ENCODE measurements at places on chromosomes 5 and 9.

- peak; percentile 81 for DNase-seq
These were observed 35.9 kb upstream of the HSPA9 start for GRCh38 chr5:138610918-138611677.

GRCh38 chr9:12439267-12439666, 253.9 kb upstream of the TYRP1 start:
- DNase-seq: no peak

DNA sequence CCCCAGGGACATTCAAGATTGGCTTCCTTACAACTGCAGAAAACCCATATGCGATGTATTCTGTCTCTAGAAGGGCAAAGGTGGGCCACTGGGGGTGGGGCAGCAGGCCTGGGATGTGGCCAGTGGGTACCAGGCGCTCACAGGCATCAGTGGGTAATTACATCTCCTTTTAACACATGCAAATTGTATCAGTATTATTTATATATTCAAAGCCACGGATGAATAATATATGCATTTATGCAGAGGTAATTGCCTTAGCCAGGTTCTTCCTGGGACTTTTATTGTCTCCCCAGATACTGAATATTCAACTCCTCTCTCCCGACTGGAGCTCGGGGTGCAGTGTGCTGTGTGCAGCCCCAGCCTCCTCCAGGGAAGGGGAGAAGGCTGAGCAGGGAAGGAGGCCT, 109.4 kb upstream of the MVB12B start:
- DNase-seq: no peak

GRCh38 chr5:159905496-159905895, 10.8 kb upstream of the ADRA1B start:
- no peak for DNase-seq

- DNase-seq: no peak
These were observed 212.9 kb downstream of the C9orf50 start for GRCh38 chr9:129407905-129408452.

- DNase-seq: peak; percentile 51
These were observed 511 bp downstream of the ARL15 start for GRCh38 chr5:54309691-54310432.

DNA sequence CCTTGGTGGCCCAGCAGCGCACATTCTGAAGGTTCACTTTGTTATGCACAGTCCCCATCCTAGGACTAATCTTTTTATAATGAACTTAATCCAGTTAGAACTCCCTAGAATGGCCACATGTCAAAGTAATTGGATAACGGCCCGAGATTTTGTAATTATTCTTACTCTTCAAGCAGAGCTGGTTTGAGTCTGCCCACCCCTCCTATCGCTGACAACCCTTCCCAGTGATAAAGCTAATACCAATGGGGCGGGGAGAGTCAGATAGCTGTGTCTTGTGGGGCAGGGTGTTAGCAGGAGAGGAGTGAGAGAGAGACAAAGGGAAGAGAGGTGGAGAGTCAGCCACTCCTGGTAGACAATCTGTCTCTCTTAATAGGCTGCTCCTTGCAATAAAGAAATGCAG, 356.9 kb downstream of the SLIT3 start:
- DNase-seq: no peak

- no peak for DNase-seq
These were observed 7.9 kb downstream of the SLC6A3 start for GRCh38 chr5:1437226-1437829.

DNA sequence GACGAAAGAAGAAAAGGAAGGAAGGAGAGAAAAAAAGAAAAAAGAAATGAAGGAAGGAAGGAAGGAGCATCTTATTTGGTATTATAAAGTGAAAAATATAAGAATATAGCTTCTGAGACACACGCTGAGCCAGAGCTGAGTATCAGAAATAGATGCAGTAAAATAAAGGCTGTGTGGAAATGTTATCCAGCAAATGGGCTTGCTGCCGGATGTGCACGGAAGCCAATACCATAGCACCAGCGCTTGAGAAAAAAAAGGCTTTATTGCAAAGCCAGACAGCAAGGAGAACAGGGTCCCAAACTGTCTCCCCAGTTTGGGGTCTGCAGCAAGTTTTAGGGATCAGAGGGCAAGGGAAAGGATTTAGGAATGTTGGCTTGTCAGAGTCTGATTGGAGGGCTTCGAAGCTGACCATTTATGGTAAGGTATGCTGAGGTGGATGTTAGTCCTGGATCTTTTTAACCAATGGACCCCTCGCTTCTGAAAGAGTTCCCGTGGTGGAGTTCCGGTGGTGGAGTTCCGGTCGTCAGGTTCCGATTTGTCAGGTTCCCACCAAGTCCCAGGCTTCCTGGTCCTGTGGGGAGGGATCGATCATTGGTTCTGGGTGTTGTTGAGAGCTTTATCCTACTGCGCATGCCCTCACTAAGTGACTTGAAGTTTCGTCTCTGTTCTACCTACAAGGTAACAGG, 70.4 kb downstream of the SFXN1 start:
- no peak for DNase-seq

GRCh38 chr9:34252670-34253459, 74.0 kb downstream of the UBAP1 start:
- peak; percentile 55 for DNase-seq

DNA sequence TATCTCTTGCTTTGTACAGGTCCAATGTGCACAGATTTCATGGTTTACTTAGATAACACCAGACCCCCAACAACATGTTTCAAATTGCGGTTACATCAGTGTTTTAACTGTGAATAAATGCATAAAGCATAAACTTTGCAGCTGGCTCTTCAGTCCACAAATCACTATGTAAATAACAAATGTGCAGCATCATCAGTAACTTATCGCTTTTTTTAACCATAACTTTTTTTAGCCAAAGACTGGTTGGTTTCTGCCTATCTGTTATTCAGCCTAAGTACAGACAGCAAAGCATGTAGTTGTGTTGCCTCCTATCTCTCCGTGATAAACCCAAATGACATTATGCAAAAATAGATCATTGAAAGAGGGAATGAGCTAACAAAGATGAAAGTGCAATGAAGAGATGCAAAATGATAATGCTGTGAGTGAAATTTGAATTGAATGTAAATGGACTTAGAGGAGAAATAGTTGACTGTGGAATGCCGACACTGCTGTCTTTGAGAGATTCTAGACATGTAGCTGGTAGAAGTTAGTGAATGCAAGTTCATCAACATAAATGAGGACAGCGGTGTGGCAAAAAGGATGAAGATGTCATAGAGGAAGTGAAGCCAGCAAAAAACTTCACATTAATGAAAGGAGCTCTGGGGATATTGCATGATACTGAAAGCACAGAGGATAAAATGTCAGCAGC, 108.8 kb downstream of the PDE8B start:
- DNase-seq: no peak

DNA sequence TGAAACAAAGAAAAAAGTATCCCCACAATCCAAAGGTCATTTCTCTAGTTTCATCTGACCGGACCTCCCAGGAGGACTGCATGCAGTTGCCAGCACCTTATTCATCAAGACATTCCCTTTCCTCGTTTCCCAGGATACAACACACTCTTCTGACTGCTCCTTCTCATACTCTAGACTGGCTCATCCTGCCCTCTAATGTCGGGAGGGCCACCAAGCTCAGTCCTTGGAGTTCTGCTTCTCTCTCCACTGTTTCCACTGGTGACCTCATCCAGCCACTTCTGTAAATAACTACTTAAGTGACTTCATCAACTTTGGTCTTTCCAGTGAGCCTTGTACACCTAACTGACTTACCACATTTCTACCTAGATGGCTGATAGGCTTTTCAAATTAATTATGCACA, 179.1 kb downstream of the EPB41L4A start:
- no peak for DNase-seq

DNA sequence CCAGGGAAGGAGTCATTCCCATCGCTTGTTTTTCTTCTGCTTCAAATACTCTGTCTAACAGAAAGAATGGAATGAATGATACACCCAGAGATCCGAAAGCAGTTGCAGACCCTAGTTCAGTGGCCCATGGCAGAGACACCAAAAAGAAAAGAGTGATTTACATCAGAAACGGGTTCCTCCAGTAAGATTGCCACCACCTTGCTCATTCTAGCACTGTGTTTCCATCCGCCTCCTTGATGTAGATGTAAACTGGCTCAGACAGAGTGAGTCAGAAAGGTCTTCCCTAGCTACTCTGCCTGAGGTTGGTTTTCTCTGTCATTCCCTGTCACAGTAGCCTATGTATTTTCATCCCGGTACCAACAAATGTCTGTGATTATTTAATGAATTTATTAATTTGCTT, 15.9 kb upstream of the CLINT1 start:
- no peak for DNase-seq

DNA sequence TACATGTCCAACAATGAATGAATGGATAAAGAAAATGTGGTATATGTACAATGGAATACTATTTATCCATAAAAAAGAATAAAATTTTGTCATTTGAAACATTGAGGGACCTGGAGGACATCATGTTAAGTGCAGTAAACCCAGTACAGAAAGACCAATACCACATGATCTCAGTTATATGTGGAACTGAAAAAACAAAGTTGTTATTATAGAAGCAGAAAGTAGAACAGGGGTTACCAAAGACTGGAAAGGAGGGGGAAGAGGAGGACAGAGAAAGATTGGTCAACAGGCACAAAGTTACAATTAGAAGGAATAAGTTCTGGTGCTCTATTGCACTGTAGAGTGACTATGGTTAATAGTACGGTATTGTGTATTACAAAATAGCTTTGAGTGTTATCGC, 233.8 kb downstream of the SEMA6A start:
- no peak for DNase-seq

- DNase-seq: no peak
These were observed 60.6 kb upstream of the TRPC7 start for GRCh38 chr5:136425921-136426320.

DNA sequence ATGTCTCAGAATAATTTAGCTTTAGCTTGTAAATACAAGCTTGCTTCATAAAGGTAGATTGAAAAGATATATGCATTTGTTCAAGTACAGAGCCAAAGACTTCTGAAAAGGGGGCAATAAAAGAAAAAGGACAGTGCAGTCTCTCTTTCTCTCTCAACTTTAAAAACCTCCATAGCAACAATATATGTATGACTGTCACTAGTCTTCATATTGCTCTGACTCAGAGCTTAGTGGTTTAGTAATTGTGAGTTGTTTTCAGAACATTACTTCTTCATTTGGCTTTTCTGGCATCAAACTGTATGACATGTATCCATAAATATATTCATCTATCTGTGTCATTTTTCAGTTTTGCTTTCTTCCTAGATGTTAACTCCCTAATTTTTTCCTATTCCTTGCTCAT, 194.6 kb upstream of the KIF2A start:
- DNase-seq: no peak

- no peak for DNase-seq
These were observed 7.9 kb upstream of the SYNPO start for GRCh38 chr5:150632305-150633160.
